Effector memory CD8-positive, alpha-beta T cell (primary cell): ENCODE measurements at places on chromosomes 1 and 21.

- DNase-seq: no peak
These were observed 91.2 kb downstream of the TNFSF18 start for GRCh38 chr1:172959571-172959970.

DNA sequence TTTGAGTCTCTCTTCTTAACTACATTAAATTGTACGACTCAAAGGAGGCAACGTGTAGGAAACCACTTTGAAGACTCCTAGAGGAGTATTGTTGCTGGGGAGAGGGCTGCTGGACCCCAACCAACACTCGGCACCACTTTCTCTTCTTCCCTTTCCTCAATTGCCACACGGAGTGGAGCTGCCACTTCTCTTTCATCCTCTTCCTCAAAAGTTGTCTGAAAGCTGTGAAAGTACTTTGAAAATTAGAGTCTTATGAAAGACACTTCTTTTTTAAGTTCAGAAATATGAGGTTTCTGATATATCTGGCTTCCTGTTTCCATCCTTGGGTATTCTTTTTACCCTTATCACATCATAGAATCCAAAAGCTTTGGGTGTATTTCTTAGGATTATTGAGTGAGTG, 59.5 kb downstream of the MRPS6 start:
- DNase-seq: no peak

DNA sequence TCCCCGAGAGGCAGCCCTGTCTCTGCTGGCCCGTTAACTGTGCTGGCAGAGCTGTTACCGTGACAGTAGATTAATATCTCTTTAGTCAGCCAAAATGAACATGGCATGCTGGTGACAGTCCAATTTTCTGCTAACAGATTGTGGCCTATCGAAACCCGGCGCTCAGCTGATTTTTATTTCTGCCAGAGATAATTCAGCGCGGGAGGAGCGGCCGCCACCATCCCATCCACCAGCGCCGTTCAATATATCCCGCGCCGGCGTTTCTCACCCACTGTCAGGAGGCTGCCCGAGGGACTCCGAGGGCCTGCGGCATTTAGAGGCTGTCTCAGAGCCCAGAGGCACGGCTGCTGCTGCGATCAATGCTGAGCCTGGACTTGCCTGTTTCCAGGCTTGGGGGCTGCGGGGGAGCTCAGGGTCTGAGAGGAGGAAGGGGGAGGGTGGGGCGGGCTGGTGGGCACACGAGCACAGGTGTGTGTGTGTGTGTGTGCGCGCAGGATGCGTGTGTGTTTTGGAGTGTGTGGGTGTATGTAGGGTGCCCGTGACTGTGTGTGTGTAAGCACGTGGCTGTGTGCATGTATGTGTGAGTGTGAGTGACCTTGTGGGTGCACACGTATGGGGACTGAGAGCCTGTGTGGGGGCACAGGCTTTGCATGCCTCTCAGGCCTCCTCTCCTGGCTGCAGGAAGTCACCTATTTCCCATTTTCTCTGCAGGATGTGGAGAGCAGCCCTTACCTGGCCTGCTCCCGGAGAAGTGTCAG, 109.7 kb upstream of the ACTRT2 start:
- DNase-seq: no peak

DNA sequence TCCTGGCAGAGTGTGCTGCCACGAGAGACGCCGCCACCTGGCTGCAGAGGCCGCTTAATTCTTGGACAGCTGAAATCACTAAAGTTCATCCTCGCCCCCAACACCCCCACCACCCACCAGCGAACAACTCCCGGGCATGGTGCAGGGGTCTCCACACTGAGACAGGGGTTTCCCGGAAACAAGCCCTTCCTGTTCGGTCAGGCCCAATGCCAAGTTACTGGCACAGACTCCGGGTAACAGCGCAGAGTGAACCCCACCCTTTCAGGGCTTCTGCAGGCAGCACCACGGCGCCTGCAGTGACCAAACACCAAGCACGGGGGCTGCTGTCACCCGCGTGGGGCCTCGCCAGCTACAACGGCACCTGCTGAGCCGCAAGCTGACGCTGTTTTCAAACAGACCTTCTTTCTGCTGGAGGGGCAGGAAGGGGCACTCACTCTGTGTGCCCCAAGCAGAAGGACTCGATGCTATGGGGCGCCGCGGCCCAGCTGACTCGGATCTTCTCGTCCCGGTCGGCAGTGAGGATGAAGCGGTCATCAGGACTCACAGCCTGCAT, 17.4 kb downstream of the WDR4 start:
- no peak for DNase-seq

DNA sequence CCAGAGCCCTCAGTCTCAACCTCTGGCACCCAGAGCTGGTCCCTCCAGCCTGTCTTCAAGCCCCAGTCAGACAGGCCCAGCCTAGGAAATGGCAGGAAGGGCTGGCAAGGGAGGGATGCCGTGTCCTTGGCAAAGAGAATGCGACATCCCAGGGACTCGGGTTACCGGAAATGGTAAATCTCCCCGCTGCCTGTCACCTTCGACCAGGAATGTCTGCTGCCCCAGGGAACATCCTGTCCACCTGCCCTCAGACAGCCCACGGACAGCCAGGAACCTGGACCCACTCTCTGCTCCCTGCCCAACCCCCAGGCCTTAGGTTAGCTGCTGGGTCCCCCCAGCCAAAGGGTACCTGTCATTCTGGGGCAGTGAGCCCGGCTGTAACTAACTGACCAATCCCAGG, 23.9 kb downstream of the HSPG2 start:
- DNase-seq: no peak
